ENCODE measurements at places on chromosomes 5 and 9.

DNA sequence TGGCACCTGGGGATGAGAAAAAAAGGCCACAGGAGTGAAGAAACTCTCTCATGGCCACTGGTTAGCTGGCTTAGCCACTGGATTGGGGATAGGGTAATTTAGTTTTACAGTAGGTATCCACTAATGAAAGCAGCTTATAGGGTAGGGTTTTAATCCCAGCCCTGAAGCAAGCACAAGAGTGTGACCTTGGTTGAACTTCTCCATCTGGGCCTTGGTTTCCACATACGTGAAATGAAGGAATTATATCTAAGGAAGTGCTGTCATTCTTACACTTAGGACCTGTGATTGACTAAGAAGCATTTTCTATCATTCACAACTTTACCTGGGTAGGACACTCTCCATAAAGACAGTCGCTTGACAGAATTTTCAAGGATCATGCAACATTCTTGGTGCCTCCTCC, 49.6 kb downstream of the FAT2 start:
- no peak for DNase-seq

DNA sequence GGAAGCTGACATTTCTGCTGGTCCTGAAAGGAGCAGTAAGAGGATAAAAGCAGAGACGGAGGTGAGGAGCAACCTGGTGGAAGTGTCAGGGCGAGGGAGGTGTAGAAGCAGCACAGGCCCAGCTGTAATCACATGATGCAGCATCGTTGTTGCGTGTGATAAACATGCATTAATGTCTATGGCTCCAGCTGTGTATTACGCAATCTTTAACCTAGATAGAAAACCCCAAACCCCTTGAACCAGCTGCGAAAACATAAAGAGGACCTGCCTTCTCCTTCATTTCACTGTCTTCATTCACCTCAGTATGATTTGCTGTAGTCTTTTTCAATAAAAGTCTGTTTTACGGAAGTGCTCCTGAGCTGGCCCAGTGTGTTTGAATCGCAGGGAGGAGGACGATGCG, 162.9 kb downstream of the NTRK2 start:
- DNase-seq: no peak

DNA sequence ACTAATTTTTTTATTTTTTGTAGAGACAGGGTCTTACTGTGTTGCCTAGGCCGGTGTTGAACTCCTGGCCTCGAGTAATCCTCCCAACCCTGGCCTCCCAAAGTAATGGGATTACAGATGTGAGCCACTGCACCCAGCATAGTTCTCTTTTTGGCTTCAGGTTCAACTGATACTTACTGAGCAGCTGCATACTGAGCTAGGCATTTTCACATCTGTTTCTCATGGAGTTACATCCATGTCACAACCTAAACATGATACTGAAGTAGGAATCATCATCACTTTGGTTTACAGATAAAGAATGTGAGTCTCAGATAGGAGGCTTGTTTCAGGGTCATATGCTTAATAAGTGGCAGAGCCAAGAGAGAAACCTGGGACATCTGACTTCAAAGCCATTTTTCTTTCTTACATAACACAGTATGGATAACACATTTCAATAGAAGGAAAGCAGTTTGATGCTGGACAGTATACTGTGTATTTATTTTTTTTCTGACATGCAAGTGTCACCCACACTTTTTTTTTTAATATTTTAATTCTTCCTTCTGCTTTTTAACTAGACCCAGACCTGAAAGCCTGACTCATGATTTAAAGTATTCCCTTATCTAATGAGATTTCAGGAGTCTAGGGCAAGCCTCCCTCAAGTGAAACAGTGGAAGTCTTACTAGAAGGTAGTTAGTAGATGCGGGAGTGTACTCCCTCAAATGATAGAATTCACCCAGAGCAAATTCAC, 90.8 kb downstream of the HACD4 start:
- DNase-seq: no peak

- peak; percentile 66 for DNase-seq
Measured at GRCh38 chr5:172450861-172451695, 3.2 kb downstream of the SH3PXD2B start.

- DNase-seq: no peak
Measured at GRCh38 chr9:136083558-136084062, 11.5 kb downstream of the NACC2 start.

DNA sequence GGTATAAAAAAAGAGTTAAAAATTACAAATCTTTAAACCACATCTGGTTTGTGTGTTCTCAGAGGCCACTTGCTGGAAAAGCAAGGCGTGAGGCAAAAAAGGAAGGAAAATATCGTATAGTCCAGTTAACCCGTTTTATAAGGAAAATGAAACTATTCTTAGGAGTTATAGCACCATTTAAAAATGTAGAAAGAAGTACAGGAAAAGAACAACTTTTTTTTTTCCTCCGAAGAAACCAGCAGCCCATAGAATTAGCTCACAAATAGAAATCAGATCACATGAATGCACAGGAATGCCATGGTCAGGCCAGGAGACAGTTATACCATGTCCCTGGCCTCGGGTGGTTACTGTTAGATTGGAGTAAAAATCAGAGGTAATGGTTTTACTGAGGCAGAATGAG, 241.6 kb downstream of the FBXL7 start:
- DNase-seq: no peak

DNA sequence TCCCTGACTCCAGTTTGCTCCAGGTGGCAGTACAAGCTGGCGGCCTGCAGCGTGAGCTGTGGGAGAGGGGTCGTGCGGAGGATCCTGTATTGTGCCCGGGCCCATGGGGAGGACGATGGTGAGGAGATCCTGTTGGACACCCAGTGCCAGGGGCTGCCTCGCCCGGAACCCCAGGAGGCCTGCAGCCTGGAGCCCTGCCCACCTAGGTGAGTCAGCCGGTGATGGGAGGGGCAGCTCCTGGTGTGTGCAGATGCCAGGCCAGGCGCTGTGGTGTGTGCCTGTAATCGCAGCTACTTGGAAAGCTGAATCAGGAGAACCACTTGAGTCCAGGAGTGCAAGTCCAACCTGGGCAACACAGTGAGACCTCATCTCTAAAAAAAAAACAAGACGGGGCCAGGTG, 10.0 kb upstream of the CACFD1 start:
- no peak for DNase-seq

DNA sequence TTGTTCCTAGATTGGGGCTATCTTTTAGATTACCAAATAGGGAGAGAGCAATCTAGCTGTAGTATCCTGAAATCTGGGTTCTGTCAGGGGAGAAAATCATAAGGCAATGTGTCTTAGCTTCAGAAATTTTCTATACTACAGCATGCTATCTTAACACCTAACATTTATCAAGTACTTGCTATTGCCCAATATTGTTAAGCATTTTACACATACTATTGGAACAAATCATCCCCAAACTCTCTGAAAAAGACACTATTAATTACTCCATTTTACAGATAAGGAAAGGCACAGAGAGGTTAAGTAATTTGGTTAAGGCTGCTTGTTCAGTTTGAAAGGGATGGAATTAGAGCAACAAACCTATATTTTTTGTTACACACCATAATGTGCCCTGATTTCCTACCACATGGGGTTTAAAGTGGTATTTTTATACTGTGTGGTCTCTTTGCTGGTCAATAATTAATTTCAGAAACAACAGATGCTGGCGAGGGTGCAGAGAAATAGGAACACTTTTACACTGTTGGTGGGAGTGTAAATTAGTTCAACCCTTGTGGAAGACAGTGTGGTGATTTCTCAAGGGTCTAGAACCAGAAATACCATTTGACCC, 57.2 kb upstream of the RIC1 start:
- DNase-seq: no peak

DNA sequence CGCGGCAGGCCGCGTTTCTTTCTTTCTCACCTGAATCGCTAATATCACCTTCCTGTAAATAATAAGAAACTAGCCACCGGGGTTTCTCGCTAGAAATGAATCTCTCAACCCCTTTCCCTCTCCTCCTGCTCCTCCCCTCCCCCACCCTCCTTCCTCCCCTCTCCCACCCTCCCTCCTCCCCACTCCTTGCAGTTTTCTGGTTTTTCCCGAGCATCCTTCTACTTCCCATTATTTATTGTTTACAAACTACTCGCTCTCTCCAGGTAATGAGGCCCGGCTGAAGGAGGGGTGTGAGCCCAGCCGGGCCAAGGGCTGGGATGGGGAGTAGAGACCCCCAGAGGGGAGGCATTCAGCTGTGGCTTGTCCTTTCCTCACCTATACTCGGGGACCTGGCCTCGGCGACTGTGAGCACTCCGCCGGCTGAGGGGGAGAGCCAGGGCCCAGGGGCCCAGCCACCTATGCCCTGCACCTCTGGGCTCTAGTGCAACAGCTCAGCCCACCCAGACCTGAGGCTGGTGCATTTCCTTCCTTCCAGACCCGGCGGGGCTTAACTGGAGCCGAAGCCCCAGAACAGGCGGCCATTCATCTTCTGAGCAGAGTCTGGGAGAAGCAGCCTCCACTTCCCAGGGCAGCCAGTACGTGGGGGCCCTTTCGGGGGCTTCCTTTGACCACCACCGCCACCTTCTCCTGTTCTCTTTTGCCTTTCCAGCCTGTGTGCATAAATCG, 2.1 kb upstream of the IRX4 start:
- DNase-seq: no peak

DNA sequence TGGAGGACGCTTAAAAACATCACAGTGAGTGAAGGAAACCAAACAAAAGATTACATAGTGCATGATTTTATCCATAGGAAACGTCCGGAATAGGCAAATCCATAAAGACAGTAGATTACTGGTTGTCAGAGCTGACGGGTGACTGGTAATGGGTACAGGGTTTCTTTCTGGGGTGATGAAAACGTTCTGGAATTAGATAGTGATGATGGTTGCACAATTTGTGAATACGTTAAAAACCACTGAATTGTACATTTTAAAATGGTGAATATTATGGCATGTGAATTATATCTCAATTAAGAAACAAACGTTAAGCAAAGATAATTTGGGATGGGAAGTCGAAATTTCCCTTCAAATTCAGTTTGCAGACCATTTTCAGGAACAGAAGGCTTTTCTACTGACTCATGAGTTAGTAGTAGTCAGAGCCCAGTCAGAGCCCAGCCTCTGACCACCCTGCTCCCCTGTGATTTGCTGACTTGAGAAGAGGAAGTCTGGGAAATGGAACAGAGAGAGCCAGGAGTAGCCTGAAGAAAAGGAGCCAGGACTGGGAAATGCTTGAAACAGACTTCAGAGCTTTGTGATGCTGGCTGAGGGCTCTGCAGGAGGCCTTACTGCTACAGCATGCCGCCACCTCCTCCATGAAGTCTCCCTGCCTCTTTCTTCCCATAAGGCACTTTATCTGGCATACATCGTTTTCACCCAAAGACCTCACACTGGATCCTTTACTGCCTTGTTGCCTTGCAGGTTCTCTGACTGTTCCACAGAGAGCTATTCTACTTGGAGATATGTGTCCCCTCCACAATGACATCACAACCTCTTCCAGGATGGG, 46.4 kb upstream of the CTNNA1 start:
- no peak for DNase-seq

GRCh38 chr9:28782630-28783029, 1209.3 kb upstream of the C9orf72 start:
- no peak for DNase-seq

DNA sequence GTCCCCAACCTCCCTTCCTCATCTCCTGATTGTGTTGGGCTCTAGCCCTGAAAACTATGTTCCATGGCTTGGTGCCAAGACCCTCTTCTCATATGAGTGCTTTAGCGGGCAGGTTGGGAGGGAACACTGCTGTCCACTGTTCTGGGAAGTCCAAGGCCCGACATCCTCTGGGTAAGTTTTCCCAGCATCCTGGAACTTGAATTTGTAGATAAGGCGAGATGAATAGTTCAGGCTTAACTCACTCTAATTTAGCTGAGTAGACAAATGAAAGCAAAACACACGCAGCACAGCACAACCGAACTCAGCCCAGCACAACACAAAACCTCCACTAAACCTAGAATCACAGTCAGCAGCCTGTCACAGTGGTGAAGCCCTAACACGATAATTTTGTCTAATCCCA, 95.3 kb upstream of the SLC28A3 start:
- no peak for DNase-seq

GRCh38 chr5:137632716-137633115, 103.2 kb downstream of the KLHL3 start:
- DNase-seq: no peak

DNA sequence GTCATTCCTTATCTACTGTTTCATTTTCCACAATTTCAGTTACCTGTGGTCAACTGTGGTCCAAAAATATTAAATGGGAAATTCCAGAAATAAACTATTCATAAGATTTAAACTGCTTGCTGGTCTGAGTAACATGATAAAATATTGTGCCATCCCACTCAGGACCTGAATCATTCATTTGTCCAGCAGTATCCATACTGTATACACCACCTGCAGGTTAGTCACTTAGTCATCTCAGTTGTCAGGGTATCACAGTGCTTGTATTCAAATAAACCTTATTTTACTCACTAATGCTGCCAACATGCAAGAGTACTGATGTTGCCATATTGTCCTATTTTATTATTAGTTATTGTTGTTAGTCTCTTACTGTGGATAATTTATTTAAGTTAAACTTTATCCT, 139.7 kb downstream of the FBXO4 start:
- DNase-seq: no peak

- no peak for DNase-seq
Measured at GRCh38 chr9:34426347-34427074, 31.9 kb downstream of the FAM219A start.
